ENCODE measurements at places on chromosomes 6 and 20. TPM values are rescaled to one million over a fixed set of nuclear protein-coding genes. Genes with fewer than 3 reads are reported as not detected.

The DST gene
- total RNA-seq = 292 TPM

The UBD gene
- 231 TPM for total RNA-seq

The SLC17A9 gene
- total RNA-seq = 6.9 TPM

The DNAH8 gene
- not detected for total RNA-seq

The NKAPL gene
- total RNA-seq = 0.57 TPM

The MUCL3 gene
- total RNA-seq = not detected

The COX4I2 gene
- not detected for total RNA-seq

The WFDC8 gene
- total RNA-seq = not detected

The RNF144B gene
- 63.3 TPM for total RNA-seq

The HLA-DRB1 gene
- 55.4 TPM for total RNA-seq

The LIN28B gene
- not detected for total RNA-seq

The TAP2 gene
- 50.0 TPM for total RNA-seq

The TXLNB gene
- 1.1 TPM for total RNA-seq

The PIGU gene
- 10.1 TPM for total RNA-seq

The C6orf15 gene
- total RNA-seq = not detected

The NHLRC1 gene
- 1.2 TPM for total RNA-seq

The PTPRT gene
- total RNA-seq = not detected

The SEMG1 gene
- not detected for total RNA-seq

The SLX4IP gene
- 4.0 TPM for total RNA-seq

The PGC gene
- not detected for total RNA-seq

The AIF1 gene
- not detected for total RNA-seq

The MMP24 gene
- total RNA-seq = 0.38 TPM

The ESR1 gene
- not detected for total RNA-seq

The ULBP3 gene
- 5.3 TPM for total RNA-seq

The BMP5 gene
- not detected for total RNA-seq

The RPP40 gene
- total RNA-seq = 10.2 TPM

The CTSA gene
- 37.2 TPM for total RNA-seq

Data from bladder microvascular endothelial cell (primary cell).